NCI-H748 treated with DMSO at 0.1 percent for 48 hours (cell line): ENCODE measurements at places on chromosomes 12 and 14.
A peak's percentile ranks its signal among the peaks of the same experiment; 100 is the strongest.

- no peak for DNase-seq
Measured at GRCh38 chr14:94617988-94618822, 6.0 kb downstream of the SERPINA3 start.

DNA sequence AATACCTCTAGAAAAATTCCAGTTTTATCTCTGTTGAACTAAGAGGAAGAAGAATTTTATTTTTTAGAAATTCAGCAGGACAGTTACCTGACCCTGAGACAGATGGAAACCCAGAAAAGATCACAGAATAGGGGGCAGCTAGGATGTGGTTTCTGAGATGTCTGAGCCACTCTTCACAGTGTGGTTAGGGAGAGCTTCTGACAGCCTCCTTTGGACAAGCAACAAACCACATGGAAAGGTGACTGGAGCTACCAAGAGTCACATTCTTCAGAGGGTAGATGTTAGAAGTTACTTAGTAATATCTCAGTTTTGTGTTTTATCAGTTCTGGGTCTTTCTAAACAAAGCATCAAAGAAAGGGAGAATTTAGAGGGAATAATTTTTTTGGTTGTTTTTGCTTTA is 117.3 kb upstream of the NAP1L1 start:
- no peak for DNase-seq

DNA sequence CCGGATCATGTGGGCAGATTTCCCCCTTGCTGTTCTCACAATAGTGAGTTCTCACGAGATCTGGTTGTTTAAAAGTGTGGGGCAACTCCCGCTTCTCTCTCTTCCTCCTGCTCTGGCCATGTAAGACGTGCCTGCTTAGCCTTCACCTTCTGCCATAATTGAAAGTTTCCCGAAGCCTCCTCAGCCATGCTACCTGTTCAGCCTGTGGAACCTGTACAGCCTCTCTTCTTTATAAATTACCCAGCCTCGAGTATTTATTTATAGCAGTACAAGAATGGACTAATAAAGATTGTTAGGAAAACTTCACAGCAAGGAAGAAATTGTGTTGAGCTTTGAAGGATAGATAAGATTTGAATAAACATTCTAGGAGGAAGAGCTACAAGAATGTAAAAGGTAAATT is 52.1 kb downstream of the KDM5A start:
- no peak for DNase-seq

- DNase-seq: no peak
Measured at GRCh38 chr12:42090899-42091298, 53.8 kb downstream of the GXYLT1 start.

- DNase-seq: no peak
Measured at GRCh38 chr14:72810201-72810600, 83.7 kb downstream of the DPF3 start.

GRCh38 chr12:104353012-104353981 is 49.8 kb downstream of the EID3 start:
- DNase-seq: no peak

DNA sequence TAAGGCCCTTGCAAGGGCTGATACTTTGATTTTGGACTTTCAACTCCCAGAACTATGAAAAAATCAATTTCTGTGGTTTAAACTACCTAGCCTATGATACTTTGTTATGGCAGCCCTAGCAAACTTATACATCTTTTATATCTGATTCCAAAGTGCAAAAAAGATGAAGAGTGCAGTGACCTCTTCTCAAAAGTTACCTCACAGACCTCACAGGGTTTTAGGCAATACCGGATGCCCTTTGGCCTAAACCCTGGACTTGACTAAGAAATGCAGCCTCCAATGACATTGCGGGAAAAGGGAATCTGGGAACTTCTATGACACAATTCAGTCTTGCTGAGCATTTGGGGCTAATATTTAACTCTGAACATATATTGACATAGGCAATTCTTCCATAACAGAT is 63.3 kb downstream of the IGF1 start:
- DNase-seq: no peak

DNA sequence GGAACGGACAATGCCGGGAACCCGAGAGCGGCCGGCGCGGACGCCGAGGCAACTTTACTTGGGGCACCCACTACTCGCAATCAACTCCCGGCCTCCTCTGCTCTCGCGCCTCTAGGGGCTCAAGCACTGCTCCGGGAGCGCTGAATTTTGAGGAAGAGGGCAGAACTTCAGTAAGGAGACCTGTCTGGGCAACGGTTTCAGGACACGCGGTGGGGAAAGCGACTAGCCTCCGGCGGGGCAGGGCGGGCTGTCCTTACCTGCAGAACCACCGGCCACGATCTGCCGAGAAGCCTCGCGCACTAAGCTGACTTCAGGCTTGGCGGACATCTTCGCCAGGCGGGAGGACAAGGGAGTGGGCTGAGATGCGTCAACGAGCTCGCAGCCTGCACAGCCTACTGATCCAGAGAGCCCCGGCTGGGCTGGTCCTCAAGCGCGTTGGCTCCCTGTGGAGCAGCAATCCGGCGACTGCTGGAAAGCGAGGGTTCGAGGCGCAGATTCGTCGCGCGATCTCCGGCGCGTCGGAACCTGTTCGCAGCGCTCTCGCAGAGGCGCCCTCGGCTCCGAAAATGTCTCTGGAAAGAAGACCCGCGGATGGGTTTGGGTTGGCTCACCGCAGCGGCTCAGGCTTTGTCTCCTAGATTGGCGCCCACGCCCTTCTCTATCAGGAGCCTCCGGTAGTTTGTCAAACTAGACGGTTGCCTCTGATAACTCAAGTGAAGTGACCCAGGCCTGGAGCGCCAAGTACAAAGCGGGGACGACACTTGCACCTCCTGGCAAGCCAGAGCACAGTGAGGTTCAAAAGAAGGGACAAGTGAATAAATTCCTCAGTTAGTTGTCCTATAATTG is at the start of gene SLC25A21:
Gene SLC25A21, minus strand, starts transcription at position 583 of the 846 bp plus-strand sequence.
- DNase-seq: peak; percentile 90

DNA sequence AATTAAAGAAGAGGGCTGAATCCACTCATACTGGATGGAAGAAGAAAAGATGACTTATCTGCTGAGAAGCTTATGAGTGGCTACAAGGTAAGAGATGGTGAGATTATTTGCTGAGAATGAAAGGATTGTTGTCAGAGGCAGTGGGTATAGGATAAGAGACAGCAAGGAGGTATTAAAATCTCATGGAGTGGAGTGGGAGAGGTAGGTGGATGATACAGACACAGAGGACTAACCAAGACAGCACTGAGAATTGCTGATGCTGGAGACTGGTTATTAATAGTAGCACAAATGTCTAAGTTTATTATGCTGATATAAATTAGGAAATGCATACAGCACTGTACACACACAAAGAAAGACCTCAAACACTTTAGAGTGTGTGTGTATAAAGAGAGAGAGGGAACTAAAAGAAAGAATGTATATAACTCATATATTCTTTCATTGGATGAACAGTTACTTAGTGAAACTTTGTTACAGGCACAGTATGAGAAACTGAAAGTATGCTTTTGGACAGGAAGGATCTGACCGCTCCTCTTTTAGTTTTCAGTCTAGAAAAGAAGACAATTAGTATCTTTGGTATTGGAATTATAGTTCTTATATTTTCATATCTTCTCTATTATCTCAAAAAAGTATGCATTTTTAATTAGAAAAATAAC is 543.1 kb downstream of the LRFN5 start:
- DNase-seq: no peak

DNA sequence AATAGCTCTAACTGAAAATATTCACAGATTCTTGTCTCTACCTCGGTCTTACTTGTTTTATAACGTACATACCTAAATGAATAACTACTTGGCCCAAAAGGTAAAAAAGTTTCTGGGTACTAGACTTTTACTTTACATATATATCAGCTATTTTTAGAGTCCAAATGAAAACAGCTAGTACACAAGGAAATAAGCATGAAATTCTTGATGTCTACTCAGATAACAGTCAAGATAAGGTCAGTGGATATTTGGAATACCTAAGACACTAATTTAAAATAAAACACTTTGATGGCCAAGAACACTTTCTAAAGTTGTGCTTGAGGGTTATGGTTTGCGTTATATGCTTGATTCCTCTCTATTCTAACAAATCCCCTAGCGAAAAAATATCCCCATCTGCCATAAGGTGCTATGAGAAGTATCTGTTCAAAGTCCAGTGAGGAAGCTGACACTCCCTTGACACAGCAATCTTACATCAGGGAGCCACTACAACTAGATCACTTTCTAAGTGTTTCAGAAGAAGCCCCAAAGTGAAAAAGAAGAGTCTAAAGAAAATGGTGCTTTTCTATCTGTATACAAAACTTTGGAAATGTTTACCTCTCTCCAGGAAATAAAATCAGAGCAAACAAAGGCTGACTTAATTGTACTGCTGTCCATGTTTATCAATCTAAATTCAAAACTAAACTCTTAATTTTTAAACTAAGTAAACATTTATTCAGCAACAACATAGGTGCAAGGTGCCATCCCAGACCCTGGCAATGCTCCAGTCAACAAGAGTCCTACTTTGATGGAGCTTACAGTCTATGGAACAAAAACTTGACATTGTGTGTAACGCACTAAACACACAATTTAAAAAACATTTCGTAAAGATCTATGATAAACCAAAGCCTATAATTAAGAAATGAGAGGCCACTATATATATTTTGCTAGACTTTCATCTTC is 11.7 kb downstream of the PTPN21 start:
- no peak for DNase-seq

- peak; percentile 50 for DNase-seq
Measured at GRCh38 chr12:78229591-78230101, 399.0 kb downstream of the NAV3 start.

- no peak for DNase-seq
Measured at GRCh38 chr12:108017472-108018057, 111.5 kb upstream of the WSCD2 start.

DNA sequence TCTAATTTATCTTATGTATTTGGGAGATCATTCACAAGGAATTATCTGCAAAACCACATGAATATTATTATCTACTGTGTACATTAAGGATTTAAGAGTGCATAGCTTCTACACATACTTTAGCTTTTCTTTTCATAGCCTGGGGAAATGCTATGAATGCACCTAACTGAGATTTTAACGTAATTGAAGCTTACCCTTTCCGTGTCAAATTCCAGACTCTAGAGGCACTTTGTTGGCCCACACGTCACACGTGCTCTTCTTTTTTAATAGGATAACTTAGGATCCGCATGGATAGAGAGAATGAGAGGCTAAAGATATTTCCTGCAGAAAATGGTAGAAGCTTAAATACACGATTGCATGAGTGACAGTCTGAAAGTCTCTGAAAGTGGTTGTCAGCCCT is 481.1 kb downstream of the PCNX1 start:
- no peak for DNase-seq

DNA sequence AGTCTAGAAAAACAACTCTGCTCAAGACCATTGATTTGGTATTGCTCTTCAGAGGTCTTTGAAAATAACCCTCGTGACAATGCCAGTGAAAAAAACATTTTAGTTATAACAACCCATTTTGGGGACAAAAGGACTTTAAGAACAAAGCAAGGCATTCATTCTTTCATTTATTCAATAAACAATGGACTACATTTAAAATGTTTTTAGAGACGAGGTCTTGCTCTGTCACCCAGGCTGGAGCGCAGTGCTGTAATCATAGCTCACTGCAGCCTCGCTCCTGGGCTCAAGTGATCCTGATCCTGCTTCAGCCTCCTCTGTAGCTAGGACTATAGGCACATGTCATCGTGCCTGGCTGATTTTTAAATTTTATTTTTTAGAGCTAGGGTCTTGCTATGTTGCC is 7.7 kb upstream of the KICS2 start:
- DNase-seq: no peak

GRCh38 chr12:42686514-42687172 is 97.1 kb upstream of the PRICKLE1 start:
- DNase-seq: no peak

DNA sequence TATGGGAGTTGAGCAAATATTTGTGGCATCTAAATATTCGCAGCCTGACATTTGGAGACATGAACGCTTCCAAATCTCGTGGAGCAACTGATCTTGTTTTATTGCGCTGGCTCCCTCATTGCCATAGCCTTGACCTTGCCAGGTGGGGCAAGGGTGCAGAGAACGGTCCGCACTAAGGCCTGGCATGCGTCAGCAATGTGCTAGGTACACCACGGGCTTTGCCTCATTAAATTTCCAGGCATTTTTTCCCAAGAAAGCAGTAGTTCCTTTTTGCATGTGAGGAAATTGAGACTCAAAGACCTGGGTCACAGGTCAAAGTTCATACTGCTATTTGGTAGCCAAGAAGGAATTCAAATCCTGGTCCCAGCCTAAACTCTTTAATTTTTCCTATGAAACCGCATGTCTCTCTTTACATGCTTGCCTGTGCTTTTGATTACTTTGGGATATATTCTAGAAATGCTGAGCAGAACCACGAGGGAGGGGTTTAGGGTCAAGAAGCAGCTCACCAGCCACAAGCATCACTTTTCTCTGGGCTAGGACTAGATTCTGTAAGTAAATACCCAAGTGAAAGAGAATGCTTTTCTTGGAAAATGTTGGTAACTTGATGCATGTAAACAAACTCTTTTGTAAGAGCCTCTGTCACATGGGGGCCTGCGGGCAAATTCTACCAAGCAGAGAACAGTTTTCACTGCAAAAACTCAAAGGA is 891.6 kb downstream of the VRK1 start:
- DNase-seq: no peak

GRCh38 chr12:107458163-107458562 is 227.4 kb upstream of the PWP1 start:
- no peak for DNase-seq

- no peak for DNase-seq
Measured at GRCh38 chr12:44570036-44570583, 306.0 kb downstream of the NELL2 start.

GRCh38 chr12:106276032-106276740 is 26.3 kb upstream of the TCP11L2 start:
- no peak for DNase-seq

GRCh38 chr12:93918262-93918661 is 230.1 kb upstream of the PLXNC1 start:
- no peak for DNase-seq

DNA sequence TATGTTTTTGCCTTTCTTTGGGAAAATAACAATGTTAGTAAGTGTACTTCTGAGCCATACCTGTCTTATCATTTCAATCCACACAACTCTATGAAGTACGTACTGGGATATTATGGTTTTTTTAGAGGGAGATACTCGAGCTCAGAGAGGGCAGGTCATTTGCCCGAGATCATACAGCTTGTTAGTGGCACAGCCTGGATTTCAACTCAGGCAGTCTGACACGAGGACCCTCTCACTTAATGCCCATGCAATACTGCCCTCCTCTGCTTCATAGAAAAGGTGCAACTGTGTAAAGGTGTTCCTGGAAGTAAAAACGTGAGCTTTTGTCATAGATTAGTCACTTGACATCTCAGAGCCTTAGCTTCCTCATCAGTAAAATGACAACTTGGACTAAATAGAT is 128.0 kb downstream of the NDUFA12 start:
- DNase-seq: peak; percentile 51

DNA sequence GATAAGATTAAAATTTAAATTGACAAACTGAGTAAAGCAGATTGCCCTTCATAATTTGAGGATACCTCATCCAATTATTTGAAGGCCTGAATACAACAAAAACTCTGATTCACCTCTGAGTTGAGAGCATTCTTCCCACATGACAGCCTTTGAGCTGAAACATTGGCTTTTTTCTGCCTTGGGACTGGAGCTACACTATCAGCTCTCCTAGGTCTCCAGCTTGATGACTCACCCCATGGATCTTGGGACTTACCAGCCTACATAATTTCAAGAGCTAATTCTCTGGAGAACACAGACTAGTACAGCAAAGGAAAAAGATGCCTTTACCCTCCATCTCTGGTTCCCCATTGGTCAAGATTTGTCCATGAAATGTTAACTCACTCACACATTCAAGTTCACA is 555.1 kb downstream of the FOXG1 start:
- no peak for DNase-seq
